ENCODE measurements at places on chromosomes 2 and 18. TPM values are rescaled to one million over a fixed set of nuclear protein-coding genes. Genes with fewer than 3 reads are reported as not detected.

GRCh38 chr2:145789636-145790035 lies 1269.7 kb upstream of the ZEB2 start:
- no peak for DNase-seq

GRCh38 chr18:12933327-12933726 lies 14.5 kb upstream of the SEH1L start:
- no peak for DNase-seq

DNA sequence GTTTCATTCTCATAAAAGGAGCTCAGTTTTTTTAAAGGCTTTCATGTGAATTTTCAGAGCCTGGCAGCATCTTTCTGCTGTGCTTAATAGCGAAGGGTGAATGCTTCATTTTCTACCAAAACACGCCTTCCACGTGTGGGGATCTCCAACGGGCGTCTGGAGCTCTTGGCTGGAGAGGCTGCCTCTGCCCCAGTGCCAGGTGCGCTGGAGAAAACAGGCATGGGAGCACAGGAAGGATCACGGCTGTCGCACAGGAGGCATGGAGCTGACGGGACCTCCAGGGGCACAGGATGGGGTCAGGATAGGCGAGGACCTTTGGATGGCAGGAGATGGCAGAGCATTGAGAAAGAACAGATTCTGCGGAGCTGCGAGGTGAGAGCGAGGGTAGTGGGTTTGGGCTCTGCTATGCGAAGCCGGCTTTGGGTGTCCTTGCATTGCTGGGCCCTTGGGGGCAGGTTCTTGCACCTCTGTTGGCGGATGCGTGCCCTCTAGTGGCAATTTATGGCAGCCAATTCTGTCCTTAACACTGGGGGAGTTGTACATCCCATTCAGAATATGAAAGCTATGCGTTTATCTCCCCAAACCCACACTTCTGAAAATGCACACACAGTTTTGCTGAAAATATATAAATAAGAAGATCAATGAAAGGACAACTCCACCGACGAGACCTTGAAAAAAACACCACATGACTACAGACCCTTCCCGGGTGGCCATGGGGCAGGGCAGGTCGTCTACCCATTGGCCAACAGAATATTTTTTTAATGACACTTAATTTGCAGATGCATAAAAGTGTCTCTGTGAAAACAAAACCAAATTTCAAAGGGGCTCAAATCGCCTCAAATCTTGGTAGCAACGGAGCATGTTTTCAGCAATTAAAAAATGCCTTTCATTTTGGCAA lies 90.4 kb upstream of the SLC35G4 start:
- peak; percentile 29 for DNase-seq

OSR1 gene
- 22.7 TPM for total RNA-seq

Measured in tibial nerve (tissue), 4 donors.